ENCODE measurements at places on chromosomes 11 and 22.

DNA sequence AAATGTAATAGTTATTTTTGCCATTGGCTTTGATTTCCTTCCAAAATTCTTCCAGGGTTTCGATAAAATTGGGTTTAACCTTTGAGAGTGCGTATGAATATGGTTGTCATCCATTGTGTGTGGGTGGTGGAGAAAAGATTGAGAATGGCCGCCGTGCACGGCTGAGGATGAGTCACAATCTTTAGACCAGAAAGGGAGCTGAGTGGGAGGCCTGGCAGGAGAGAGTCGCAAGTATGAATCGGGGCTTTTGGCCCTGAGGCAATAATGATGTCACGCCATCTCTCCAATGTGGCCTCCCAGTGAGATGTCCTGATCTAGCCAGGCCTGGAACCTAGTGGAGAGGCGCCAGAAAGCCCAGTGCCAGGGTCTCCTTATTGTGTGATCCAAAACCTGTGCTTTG, 33.1 kb upstream of the SMPD1 start:
- DNase-seq: no peak

GRCh38 chr11:119692540-119692820, 36.5 kb downstream of the NECTIN1 start:
- no peak for DNase-seq

DNA sequence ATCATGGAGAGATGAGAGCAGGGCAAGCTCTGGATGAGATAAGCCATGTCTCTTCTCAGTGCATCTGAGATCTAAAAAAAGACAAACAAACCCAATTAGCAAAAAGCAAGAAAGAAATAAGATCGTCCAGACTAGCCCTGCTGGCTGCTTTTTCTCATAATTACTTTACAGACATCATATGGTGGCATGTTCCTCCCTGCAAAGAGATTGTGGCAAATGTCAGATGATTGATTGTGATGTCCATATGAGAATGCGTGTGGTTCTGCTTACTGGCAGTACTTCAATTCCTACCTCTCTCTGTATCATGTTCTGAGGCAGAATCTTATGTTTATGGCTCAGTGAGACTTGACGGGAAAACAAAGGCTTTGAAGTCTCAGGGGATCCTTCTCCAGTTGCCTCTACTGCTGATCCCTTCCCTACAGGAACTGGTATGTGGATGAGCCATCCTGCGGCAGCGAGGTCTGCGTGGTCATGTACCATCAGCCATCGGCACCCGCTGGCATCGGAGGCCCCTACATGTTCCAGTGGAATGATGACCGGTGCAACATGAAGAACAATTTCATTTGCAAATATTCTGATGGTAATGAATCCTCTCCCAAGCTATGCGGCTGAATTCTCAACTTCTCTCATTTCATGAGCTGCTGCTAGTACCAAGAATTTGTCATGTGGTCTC, 8.8 kb downstream of the LAYN start:
- DNase-seq: peak; percentile 12

DNA sequence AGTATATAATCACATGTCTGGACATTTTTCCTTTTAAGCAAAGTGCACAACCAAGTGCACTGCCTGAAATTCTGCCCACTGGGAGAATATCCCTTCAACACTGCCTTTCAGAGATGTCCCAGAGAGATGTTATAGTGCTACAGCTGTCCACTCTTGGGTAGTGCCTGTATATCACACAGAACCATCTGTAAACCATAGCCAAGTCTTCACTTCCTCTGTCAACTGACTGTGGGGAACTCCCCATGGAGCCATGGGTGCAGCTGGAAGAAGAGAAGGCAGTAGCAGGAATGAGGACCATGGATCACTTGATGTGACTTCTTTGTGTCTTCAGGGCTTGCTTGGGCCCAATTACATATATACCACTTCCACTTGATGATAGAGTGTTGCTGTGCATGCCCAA, 44.6 kb upstream of the LIN7C start:
- DNase-seq: no peak

DNA sequence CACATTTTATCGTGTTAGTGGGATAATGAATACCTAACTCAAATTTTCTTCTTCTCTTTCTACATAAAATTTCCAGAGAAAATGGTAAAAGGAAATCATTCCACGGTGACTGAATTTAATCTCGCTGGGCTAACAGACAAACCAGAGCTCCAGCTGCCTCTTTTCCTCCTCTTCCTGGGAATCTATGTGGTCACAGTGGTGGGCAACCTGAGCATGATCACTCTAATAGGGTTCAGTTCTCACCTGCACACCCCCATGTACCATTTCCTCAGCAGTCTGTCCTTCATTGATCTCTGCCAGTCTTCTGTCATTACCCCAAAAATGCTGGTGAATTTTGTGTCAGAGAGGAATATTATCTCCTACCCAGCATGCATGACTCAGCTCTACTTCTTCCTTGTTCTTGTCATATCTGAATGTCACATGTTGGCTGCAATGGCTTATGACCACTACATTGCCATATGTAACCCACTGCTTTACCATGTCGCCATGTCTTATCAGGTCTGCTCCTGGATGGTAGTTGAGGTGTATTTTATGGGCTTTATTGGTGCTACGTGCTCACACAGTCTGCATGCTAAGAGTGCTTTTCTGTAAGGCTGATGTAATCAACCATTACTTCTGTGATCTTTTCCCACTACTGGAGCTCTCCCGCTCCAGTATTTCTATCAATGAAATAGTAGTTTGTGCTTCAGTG, 24.1 kb downstream of the OR10D3 start:
- no peak for DNase-seq

GRCh38 chr22:22746963-22747933, 102.8 kb downstream of the GGTLC2 start:
- no peak for DNase-seq

DNA sequence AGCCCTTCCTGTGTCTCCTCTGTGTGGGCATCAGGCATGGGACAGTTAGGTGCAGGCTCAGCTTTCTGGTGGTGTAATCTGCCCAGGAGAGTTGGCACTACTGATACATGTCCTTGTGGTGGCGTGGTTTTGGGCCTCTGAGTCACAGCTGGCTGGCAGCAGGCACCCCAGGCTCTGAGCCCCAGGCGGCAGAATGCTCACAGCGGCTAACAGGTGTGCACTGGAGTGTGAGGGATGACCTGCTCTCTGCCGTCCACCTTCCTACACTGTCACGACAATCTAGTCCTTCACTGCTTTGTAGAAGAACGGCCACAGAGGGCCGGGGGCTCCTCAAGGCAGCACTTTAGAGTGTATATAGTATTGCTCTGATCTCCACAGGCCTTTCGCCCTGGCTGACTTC, 100.3 kb upstream of the PITPNB start:
- DNase-seq: no peak

GRCh38 chr22:42357634-42358296, 74.4 kb downstream of the NFAM1 start:
- no peak for DNase-seq

DNA sequence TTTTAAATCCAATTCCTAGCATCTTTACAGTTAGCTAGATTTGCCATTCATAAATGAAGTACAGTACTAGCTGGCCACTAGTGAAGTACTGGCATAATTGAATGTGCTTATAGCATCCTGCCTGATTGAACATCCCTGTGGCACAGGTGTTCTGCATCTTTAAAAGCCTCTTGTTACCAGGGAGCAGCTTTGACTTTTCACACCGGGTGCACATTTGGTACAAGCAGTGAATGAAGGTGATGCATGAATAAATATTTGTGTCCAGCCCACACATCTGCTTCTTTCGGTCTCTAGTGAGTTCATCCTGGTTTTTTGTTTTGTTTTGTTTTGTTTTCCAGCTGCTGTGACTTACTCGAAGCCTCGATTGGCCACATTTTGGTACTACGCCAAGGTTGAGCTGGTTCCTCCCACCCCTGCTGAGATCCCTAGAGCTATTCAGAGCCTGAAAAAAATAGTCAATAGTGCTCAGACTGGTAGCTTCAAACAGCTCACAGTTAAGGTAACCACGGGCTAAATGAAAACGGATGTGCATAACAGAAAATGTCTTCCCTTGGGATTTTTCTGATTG, 5.3 kb downstream of the ATP5MG start:
- no peak for DNase-seq

GRCh38 chr11:39617971-39618370, 1841.5 kb downstream of the LRRC4C start:
- no peak for DNase-seq

DNA sequence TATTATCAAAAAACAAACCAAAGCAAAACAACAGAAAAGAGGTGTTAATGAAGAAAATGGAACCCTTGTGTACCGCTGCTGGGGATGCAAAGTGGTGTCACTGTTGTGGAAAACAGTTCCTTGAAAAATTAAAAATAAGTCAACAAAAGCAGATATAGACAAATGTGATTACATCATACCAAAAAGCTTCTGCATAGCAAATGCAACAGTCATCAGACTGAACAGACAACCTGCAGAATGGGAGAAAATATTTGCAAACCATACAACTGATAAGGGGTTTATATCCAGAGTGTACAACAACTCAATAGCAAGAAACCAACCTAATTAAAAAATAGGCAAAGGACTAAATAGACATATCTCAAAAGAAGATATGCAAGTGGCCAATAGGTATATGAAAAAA, 22.9 kb upstream of the CARS1 start:
- no peak for DNase-seq

- no peak for DNase-seq
These were observed 5.4 kb upstream of the FTH1 start for GRCh38 chr11:61972672-61973475.

GRCh38 chr11:16408619-16409018, 52.3 kb upstream of the SOX6 start:
- DNase-seq: no peak

- no peak for DNase-seq
These were observed 9.8 kb downstream of the HDHD5 start for GRCh38 chr22:17149076-17149815.

DNA sequence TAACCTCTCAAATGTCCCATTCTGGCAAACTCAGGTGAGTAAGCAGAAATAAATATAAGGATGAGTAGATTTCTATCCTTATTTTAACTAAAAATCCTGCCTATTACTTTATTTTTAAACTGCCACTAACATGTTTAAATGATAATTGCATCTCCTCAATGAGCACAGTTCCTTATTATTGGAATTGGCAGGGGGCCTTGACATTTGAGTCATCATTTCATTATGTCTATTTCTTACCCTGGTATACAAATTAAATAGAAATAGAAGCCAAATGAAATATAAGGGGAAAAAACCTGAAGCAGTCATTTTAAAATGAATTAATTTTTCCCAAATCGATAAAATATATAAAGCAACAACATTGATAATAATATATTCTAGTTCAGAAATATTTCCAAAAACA, 81.2 kb downstream of the GUCY1A2 start:
- DNase-seq: no peak

DNA sequence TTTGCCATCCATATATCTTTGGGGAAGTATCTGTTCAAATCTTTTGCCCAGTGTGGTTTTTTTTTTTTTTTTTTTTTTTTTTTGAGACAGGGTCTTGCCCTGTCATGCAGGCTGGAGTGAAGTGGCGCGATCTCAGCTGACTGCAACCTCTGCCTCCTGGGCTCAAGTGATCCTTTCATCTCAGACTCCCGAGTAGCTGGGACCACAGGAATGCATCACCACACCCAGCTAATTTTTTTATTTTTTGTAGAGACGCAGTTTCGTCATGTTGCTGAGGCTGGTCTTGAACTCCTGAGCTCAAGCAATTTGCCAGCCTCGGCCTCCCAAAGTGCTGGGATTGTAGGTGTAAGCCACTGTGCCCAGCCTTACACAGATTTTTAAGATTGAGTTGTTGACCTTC, 4.8 kb upstream of the FAM118A start:
- DNase-seq: no peak

- no peak for DNase-seq
These were observed 120.3 kb upstream of the B3GAT1 start for GRCh38 chr11:134532131-134532920.

DNA sequence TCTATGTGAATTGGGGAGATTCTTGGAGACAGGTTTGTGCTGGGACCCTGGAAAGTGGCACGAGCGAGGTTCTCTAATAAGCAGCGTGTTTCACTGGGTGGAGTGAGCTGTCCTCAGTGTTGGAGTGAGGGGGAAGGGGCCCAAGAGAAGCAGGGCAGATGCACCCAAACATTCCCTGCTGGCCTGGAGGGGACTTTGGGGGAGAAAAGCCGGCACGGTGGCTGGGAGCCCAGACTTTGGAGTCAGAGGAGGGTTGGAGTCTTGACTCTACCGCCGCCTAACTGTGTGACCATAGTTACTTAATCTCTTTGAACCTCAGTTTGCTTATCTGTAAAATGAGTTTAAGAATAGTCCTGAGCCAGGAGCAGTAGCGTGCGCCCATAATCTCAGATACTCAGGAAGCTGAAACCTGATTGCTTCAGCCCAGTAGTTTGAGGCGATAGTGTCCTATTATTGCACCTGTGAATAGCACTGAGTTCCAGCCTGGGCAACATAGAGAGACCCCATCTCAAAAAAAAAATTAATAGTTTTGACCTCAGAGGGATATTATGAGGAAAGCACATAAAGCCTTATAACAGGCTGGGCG, 614 bp downstream of the NR1H3 start:
- DNase-seq: no peak

GRCh38 chr22:43225609-43226008, 38.7 kb upstream of the TTLL12 start:
- DNase-seq: no peak

- DNase-seq: no peak
These were observed 4.4 kb downstream of the SLC2A11 start for GRCh38 chr22:23862103-23862502.

- no peak for DNase-seq
These were observed 237.8 kb downstream of the TTC28 start for GRCh38 chr22:28441720-28442263.

DNA sequence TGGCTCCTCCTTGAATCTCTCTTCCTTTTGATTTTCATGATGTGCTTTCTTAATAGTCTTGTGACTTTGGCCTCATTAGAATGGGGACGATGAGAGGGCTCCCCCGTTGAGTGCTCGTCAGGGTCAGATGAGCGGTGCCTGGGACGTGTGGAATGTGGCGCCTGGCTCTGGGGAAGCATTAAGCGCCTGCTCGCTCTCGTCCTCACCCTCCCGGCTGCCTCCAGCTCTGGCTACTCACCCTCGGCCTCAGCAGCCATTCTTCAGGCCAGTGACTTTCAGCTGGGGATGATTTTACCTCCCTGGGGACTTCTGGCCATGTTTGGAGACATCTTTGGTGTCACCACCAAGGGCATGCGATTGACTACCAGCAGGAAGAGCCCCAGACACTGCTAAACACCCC, 69.7 kb downstream of the RPS6KA4 start:
- no peak for DNase-seq

DNA sequence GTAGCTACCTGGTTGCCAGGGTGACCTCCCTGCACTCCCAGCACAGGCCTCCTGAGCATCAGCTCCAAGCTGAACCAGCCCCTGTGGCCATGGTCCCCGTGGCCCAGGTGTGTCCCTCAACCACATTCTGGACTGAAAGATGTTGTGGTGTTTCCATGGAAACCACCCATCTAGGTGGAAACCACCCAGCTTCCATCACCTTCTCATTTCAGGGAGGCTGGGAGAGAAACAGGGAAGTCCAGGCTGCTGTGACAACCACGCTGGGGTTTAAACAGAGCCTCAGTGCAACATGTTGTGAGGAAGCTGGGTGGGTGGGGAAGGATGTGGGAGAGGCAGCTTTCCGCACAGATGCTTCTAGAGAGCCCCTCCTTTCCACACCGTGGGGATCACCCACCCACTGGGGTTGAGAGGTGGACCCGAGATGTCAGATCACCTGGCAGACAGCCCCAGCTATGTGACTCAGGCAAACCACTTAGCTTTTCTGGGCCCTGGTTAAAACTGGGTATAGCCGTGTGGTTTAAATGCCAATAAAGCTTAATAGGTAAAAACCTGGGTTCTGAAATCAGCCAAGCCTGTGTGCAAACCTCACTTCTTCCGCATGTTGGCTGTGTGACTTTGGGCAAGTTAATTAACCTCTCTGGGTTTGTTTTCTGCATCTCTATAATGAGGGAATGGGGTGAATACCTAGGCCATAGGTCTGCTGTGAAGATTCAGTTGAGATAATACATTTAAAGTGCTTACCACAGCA, 46.4 kb downstream of the CD82 start:
- DNase-seq: no peak

Measured in NCI-H187 treated with DMSO at 0.1 percent for 48 hours (cell line).